ENCODE measurements at places on chromosomes 6 and 20. TPM values are rescaled to one million over a fixed set of nuclear protein-coding genes. Genes with fewer than 3 reads are reported as not detected.
A peak's percentile ranks its signal among the peaks of the same experiment; 100 is the strongest.

GRCh38 chr20:48051794-48052474, 266.7 kb upstream of the SULF2 start:
- H3K27ac ChIP-seq: no peak overlapping the region
- no peak overlapping the region for H3K4me3 ChIP-seq
- no peak for DNase-seq

GRCh38 chr6:90222724-90223198, 73.9 kb downstream of the BACH2 start:
- no peak for DNase-seq
- no peak overlapping the region for H3K4me3 ChIP-seq
- no peaks in the 10 kb centered on the region for H3K27me3 ChIP-seq
- H3K27ac ChIP-seq: no peak overlapping the region

GRCh38 chr6:16511040-16511660, 250.1 kb downstream of the ATXN1 start:
- H3K4me3 ChIP-seq: no peak overlapping the region
- peaks cover 39% of the 10 kb centered on the region for H3K4me1 ChIP-seq
- no peaks in the 10 kb centered on the region for H3K27me3 ChIP-seq

RHAG gene
- total RNA-seq: not detected

GRCh38 chr6:145423936-145424335, 311.4 kb downstream of the EPM2A start:
- no peaks in the 10 kb centered on the region for H3K4me1 ChIP-seq
- H3K27me3 ChIP-seq: peaks cover 12% of the 10 kb centered on the region
- no peak overlapping the region for H3K4me3 ChIP-seq
- H3K27ac ChIP-seq: no peak overlapping the region
- no peak for DNase-seq

- H3K4me1 ChIP-seq: peaks cover 8% of the 10 kb centered on the region
- no peak for DNase-seq
- peak overlapping the region; percentile 84 for H3K4me3 ChIP-seq
- peaks cover 4% of the 10 kb centered on the region for H3K36me3 ChIP-seq
- H3K27me3 ChIP-seq: peaks cover 37% of the 10 kb centered on the region
Observed at GRCh38 chr6:75934643-75935472, 137.6 kb downstream of the IMPG1 start.

DNA sequence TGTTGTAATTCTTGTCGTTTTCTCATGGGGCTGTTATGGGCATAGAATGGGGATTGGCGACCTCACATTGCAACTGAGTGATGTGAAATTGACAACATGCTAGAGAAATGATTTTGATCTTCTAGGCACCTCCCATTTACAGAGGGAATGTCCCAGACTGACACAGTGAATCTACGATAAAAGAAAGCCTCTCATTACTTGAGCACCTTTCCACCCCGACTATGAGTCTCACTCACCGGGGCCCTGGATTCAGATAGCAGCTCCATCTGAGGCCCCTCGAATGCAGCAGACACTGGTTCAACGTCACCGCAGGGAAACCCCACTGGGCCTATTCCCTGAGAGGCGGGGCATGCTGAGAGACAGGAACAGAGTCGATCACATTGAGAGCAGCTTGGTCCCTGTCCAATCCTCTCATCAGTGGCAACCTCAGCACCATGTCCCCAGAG, 49.1 kb downstream of the NFATC2 start:
- DNase-seq: no peak
- no peaks in the 10 kb centered on the region for H3K36me3 ChIP-seq
- no peaks in the 10 kb centered on the region for H3K27me3 ChIP-seq
- H3K4me1 ChIP-seq: peaks cover 55% of the 10 kb centered on the region
- peak overlapping the region; percentile 94 for H3K27ac ChIP-seq

DNA sequence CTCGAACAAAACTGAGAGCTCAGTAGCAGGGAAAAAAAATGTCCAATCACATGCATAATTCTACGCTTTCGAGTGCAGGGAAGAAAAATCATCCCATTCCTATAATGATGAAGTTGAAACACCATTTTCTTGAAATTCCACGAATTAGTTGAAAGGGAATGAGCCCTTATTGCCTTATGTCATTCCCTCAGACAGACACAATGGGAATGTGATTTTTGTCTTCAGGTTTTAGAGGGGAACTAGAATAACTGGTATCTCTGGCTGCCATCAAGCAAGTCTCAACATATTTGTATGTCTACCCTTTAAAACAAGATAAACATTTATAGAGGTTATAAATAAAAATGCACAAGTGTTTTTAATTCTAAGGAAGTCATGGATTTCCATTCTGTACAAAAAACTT, 87.9 kb downstream of the KIF13A start:
- no peak overlapping the region for H3K27ac ChIP-seq
- H3K4me3 ChIP-seq: no peak overlapping the region
- no peak for DNase-seq
- H3K27me3 ChIP-seq: peaks cover 6% of the 10 kb centered on the region

DNA sequence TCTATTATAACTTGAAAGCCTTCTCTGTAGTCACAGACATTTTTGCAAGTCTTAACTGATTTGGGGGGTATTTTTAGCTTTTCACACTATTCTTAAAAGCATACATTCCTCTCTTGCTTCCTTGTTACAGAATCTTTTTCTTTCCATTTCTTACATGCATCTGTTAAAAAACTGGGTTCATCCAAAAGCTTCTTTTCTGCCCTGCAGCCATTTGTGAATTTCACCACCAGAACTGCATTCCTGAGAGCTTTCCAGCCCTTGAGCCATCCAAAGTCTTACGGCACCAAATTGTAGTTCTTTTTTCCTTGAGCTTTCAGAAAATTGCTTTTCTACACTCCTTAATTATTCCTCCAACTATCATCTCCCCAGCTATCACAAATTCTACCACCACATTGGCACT, 19.7 kb upstream of the GSTA4 start:
- peak overlapping the region; percentile 32 for H3K27ac ChIP-seq
- no peak overlapping the region for H3K4me3 ChIP-seq
- no peak for DNase-seq

- H3K4me1 ChIP-seq: no peaks in the 10 kb centered on the region
- peak overlapping the region; percentile 37 for H3K27ac ChIP-seq
- no peak for DNase-seq
- no peaks in the 10 kb centered on the region for H3K36me3 ChIP-seq
- H3K27me3 ChIP-seq: no peaks in the 10 kb centered on the region
- H3K4me3 ChIP-seq: no peak overlapping the region
Observed at GRCh38 chr20:33940666-33941065, 53.0 kb upstream of the RALY start.

GRCh38 chr6:169978615-169979161, 227.3 kb downstream of the ERMARD start:
- H3K27me3 ChIP-seq: peaks cover 37% of the 10 kb centered on the region
- no peak overlapping the region for H3K4me3 ChIP-seq
- no peak for DNase-seq
- no peak overlapping the region for H3K27ac ChIP-seq

OR2H2 gene
- total RNA-seq: not detected

GRCh38 chr6:19167251-19167650, 669.9 kb upstream of the ID4 start:
- H3K27ac ChIP-seq: no peak overlapping the region
- H3K27me3 ChIP-seq: no peaks in the 10 kb centered on the region
- H3K36me3 ChIP-seq: no peaks in the 10 kb centered on the region
- H3K4me1 ChIP-seq: no peaks in the 10 kb centered on the region

Data from T-helper 17 cell (primary cell).